ENCODE measurements at places on chromosomes 1 and 21.

DNA sequence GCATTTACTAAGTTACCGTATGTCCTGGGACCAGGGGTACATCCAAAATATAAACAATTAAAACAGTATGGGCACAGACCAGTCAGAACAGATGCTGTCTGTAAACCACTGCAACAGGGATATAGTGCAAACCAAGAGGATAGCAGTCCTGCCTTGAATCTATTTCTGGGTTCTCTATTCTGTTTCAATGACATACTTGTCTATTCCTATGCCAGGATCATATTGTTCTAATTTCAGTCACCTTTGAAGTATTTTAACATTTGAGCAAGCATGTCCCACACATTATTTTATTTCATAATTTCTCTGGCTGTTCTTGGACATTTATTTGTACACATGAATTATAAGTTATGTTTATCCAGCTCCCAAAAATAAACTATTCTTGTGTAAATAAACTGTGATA is 28.2 kb upstream of the SYDE2 start:
- no peak for ATAC-seq

DNA sequence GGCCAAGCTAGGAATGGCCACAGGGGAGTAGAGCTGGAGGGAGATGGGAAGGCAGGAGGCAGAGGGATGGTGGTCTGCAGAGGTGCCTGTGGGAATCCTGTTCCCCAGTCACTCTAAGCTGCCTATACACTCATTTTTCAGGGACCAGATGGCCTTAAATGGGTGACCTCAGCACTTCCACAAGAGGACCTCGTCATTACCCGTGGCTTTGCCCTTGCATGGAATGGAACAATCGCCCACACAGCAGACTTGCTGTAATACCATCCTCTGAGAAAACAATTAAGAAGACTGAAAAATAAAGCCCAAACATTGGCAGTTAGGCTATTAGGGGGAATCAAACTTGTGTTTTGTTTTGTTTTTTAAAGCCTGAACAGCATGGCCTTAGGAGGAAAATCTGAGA is 12.9 kb upstream of the TNN start:
- no peak for ATAC-seq

GRCh38 chr1:221527302-221527701 is 214.6 kb downstream of the DUSP10 start:
- no peak for ATAC-seq

- peak; percentile 98 for ATAC-seq
Observed at GRCh38 chr21:33588485-33589335, at the start of gene DONSON. TSS of gene DONSON (minus strand) at chr21:33588684. CDS start at chr21:33588641, 43 bp downstream.

- ATAC-seq, result no peak
Observed at GRCh38 chr1:201555593-201555945, 16.6 kb downstream of the NAV1 start.
